H9 (cell line): ENCODE measurements at places on chromosomes 16 and 17.

DNA sequence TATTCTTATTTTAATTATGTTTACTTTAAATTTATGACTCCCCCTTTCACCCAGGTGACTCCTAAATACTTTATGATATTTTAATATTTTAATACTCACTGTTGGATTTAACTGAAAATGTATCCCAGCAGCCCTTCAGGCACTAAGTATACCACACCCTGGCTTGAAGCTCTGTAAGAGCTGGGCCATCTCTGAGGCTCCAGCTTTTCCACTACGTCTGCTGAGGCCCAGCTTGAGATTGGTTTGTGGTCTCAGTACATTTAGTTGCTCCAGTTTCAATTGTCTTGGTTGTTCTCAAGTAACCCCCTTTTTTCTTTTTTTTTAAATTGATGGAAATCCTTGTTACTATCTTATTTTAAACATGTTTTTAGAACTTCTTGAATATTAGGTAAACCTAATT lies 27.0 kb upstream of the CAPNS2 start:
- DNase-seq: no peak

- DNase-seq: peak; percentile 36
Observed at GRCh38 chr17:50265690-50266315, 8.5 kb upstream of the TMEM92 start.

DNA sequence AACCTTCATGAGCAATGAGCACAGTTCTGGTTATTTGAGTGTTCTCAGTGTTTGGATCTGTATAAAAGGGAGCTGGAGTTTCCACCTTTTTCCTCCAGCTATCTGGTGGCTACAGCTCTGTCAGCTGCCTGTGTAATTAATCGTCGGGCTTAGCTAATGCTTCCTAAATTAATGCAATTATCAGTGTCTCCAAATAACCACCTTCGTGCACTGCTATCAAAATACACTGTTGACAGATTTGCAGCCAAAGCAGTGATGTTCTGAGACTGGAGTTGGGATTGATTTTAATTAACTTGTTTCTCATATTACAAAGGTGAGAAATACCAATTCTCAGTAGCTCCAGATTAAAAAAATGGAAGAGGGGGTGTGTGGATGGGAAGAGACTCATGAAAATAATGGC lies 325.8 kb downstream of the CBLN1 start:
- no peak for DNase-seq

GRCh38 chr17:18921912-18922451 lies 30.0 kb upstream of the SLC5A10 start:
- DNase-seq: no peak

GRCh38 chr17:39738568-39738901 lies 797 bp downstream of the GRB7 start:
- peak; percentile 75 for DNase-seq

GRCh38 chr17:44263345-44263902 lies 4.5 kb downstream of the SLC4A1 start:
- no peak for DNase-seq

- DNase-seq: no peak
Observed at GRCh38 chr16:80372341-80372740, 168.5 kb upstream of the DYNLRB2 start.

- peak; percentile 98 for DNase-seq
Observed at GRCh38 chr17:35460354-35460851, 11.8 kb upstream of the SLFN13 start.

GRCh38 chr17:42179911-42180410 lies 981 bp downstream of the KCNH4 start:
- DNase-seq: peak; percentile 88

DNA sequence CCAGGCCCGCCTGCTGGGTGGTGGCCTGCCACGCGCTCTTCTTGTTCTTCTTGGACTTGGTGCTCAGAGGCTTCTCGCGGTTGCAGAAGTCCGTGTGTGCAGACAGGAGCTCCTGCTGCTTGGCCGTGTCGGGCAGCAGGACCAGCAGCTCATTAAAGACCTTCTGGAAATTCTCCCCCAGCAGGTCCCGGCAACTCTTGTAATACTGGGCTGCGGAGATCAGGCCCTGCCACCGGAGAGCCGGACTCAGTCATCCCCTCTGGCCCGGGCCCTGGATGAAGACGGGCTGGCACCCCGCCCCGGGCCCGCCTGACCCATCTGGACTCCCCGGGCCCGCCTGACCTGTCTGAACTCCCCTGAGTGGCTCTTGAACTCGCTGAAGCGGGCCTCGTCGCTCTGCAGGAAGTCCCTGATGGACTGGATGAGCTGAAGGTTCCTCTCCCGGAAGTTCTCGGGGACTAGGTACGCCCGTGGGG lies 8.6 kb downstream of the SYNGR3 start:
- no peak for DNase-seq

GRCh38 chr16:19131825-19132218 lies 18.1 kb downstream of the ITPRIPL2 start:
- DNase-seq: no peak

DNA sequence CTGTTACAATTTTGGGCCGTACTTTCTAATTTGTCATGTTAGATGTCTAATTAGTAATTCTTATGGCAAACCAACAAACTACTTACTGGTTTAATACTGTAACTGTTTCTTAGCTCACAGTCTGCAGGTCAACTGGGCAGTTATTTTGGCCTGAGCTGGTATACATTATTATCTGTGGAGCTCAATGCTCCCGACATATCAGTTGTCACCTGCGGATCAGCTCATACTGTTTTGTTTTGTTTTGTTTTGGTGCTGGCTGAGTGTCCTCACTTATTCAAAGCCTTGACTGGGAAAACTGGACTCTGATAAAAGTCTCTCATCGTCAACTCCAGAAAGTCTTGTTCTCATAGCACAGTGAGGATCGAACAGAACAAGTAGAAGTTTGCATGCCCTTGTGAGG lies 1060.6 kb upstream of the CDH8 start:
- DNase-seq: no peak

DNA sequence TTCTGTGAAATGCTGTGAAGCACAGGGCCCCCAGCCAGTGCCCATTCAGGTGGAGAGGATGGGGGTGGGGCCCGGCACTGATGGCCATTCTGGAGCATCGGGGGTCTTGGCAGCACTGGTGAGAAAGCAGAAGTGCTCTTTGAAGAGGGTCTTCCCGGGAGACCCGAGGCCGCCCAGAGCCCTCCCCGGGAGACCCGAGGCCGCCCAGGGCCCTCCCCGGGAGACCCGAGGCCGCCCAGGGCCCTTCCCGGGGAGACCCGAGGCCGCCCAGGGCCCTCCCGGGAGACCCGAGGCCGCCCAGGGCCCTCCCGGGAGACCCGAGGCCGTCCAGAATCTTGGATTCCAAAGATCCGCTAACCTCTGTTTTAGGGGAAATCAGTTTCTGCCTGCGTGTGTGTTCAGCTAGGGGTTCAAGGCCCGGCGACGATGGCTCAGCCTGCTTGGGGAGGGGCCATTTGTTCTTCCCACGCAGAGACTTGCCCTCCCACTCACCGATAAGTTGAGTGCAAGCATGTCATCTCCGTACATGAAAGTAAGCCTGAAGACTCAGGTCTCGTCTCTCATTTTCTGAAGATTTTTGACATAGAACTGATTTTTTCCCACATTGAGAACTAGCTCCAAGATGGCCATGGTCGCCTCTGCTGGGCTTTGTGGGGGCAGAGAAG lies 35.2 kb upstream of the CAPN15 start:
- peak; percentile 52 for DNase-seq

DNA sequence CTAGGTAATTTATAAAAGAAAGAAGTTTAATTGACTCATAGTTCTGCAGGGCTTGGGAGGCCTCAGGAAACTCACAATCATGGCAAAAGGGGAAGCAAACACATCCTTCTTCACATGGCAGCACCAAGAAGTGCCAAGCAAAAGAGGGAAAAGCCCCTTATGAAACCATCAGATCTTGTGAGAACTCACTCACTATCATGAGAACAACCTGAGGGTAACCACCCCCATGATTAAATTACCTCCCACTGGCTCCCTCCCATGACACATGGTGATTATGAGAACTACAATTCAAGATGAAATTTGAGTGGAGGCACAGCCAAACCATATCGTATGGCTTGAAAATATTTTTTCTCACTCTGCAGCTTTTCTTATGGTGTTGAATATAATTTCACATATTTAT lies 151.7 kb downstream of the ANKFN1 start:
- DNase-seq: no peak

GRCh38 chr17:81171941-81172340 lies 5.9 kb upstream of the AATK start:
- no peak for DNase-seq

DNA sequence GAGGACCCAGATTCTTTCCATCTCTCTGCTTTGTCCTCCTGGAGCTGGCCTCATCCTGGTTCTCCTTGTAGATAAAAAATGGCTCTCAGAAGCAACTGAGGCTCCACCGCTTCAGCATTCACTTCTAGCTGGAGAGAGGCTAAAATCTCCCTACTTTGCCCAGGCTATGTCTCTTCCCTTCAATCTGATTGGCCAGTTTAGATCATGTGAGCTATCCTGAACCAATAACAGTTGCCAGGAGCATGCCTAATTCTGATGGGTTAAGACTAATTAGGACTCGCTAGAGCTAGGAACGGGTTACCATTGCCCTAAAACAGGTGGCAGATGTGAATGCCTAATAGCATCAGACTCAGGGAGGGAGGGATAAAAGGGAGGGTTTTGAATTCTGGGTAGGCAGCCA lies 89.6 kb downstream of the GPR139 start:
- DNase-seq: no peak

- no peak for DNase-seq
Observed at GRCh38 chr16:5643855-5644531, 546.4 kb upstream of the EEF2KMT start.

DNA sequence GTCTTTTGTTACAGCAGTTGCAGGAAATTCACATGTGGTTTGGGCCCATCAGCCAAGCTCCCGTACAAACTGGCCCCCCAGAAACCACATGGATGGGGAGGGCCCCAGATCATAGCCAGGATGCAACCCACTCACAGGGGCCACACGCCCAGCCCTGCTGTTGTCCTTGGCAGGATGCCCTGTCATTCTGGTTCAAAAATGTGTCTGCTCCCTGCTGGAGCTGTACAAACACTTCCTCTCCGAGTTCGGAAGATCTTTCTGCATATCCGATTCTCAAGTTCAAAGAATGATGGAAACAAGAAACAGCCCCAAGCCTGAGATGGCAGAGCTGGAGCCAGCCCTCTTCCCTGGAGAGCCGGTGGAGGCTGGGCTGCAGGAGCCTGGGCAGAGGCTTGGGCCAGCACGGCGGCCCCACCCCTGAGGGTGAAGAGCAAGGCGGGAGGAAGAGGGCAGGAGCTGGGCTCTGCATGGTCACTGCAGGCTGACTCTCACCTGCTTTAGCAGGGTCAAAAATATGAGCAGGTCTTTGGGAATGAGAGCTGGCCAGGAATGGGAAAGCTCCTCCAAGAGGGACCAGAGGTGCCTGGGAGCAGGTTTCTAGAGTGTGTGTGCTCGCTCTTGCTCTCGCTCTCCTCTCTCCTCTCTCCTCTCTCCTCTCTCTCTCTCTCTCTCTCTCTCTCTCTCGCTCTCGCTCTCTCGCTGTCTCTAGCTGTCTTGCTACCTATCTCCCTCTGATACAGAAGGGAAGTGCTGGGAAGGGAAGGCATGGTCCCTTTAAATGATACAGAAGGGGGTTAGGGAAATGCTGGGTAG lies 34.7 kb upstream of the ENPP7 start:
- DNase-seq: no peak

GRCh38 chr17:804541-805435 lies 22.6 kb downstream of the MRM3 start:
- DNase-seq: no peak

GRCh38 chr17:42018339-42018738 lies 1.1 kb upstream of the DNAJC7 start:
- DNase-seq: peak; percentile 80

DNA sequence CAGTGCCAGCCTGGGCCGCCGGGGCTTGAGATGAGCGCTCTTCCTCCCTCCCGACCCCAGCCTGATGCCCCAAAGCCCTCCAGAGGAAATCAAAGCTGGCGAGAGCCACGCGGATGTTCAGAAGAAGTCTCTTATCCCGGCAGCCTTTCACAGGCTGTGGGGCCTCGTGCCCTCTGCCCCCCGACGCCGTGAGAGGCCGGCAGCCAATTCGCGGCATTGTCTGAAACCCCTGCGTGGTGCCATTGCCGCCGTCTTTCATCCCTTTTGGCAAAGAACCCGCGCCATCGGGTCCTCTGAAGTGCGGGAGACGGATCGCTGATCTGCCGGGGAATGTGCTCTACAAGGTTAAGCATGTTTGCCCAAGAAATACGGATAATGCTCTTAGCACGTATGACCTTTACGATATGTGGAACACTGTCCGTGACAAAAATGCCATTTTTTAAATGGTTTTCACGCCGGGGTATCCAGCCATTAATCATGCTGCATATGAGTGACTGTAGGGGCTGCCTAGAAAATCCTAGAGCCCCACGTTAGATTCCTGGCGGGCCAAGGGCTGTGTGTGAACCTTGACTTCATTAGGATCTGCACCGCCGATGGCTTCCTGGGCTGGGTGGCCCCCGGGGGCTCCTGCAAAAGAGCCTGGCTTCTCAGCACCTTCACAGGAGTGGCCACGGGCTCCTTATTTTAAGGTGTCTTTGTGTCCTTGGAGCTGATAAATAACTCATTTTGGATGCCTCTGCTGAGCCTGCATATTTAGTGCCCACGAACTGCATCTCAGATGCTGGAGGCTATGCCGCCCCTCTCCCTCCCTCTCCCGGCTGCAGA lies 165.1 kb upstream of the TNRC6C start:
- no peak for DNase-seq

GRCh38 chr17:43411369-43411677 lies 12.5 kb downstream of the ARL4D start:
- DNase-seq: no peak

DNA sequence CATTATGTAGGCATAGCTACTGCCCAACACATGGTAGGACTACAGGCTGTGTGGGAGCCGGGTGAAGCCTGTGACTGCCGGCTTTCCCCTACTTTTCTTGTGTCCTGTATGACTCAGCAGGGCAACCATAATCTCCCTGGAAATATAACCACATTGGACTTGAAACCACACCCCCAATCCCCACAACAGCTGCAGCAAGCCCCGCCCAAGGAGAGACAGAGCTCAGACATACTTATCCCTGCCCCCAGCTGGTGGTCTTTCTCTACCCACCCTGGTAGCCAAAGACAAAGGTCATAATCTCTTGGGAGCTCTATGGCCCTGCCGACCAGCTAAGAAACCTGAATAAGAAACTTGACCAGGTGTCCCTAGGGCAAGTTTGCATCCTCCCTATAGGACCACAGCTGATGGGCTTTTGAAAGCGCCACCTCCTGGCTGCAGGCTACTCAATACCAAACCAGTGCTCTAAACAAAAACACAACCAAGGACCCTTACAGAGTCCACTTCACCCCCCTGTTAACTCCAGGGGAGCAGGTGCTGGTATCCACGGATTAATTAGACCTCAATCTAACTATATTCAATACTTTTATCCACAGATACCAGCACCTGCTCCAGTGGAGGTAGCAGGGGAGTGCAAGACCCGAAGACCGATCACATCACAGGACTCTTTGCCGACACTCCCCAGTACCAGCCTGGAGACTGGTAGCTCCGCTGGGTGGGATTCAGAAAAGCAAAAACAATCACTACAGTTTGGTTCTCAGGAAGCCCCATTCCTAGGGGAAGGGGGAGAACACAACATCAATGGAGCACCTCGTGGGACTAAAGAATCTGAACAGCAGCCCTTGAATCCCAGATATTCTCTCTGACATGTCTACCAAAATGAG lies 91.2 kb downstream of the IRX5 start:
- DNase-seq: peak; percentile 78

- no peak for DNase-seq
Observed at GRCh38 chr17:81741594-81742452, 29.7 kb downstream of the SLC25A10 start.
